ENCODE measurements at places on chromosomes 5 and 9. TPM values are rescaled to one million over a fixed set of nuclear protein-coding genes. Genes with fewer than 3 reads are reported as not detected.

PLAC8L1 gene
- not detected for total RNA-seq

DRD1 gene
- total RNA-seq, result 0.51 TPM

LVRN gene
- total RNA-seq, result 0.09 TPM

LAMC3 gene
- 2.6 TPM for total RNA-seq

PHYHD1 gene
- total RNA-seq, result not detected

TLE1 gene
- 87.5 TPM for total RNA-seq

ZNF462 gene
- total RNA-seq, result 5.6 TPM

ASPN gene
- total RNA-seq, result not detected

ZBTB34 gene
- 3.8 TPM for total RNA-seq

PCDHB4 gene
- total RNA-seq, result 0.05 TPM

All from A549 treated with RU486 at 1 μM for 4 hours (cell line).